BJ (cell line): ENCODE measurements at places on chromosomes 13 and 19. TPM values are rescaled to one million over a fixed set of nuclear protein-coding genes. Genes with fewer than 3 reads are reported as not detected.

Gene FUT3
- polyA plus RNA-seq: not detected in 2 replicates

DNA sequence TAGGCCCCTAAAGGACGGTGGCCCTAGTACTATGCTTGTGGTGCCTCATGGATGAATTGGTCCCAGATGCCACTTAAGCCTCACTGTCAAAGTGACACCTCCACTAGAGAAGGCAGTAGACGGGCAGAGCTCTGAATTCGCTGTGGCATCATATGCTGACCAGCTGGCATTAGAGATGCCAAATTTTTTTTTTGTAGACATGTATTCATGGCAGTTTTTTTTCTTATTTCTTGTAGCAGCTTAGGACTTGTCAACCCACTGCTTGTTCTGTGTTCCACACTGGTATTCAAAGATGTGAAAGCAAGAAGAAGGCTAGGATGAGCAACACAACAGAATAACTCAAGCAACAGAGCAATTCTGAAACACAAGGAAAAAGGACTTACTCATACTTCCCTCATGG lies 212.5 kb downstream of the DLEU7 start:
- no peak for DNase-seq

DNA sequence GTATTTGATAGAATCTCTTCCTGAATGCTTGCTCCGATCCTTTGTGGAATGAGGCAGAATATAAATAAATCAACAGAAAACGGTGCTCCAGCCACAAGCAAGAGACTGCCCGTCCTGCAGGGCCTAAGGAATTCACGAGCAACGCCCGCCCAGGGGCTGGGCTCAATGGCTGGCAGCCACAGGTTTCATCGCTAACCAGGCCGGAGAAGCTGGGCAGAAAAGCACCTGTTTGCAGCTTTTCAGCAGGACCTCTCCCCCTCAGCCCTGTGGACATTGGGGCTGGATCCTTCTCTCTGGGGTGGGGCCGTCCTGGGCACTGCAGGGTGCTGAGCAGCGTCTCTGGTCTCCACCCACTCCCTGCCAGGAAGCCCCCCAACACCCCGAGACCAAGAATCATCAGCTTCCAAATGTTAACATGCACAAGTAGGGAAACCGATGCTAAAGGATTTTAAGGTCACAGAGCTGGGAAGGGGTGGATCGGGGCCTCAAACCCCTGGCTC lies 102.5 kb downstream of the GADD45B start:
- no peak for DNase-seq

DNA sequence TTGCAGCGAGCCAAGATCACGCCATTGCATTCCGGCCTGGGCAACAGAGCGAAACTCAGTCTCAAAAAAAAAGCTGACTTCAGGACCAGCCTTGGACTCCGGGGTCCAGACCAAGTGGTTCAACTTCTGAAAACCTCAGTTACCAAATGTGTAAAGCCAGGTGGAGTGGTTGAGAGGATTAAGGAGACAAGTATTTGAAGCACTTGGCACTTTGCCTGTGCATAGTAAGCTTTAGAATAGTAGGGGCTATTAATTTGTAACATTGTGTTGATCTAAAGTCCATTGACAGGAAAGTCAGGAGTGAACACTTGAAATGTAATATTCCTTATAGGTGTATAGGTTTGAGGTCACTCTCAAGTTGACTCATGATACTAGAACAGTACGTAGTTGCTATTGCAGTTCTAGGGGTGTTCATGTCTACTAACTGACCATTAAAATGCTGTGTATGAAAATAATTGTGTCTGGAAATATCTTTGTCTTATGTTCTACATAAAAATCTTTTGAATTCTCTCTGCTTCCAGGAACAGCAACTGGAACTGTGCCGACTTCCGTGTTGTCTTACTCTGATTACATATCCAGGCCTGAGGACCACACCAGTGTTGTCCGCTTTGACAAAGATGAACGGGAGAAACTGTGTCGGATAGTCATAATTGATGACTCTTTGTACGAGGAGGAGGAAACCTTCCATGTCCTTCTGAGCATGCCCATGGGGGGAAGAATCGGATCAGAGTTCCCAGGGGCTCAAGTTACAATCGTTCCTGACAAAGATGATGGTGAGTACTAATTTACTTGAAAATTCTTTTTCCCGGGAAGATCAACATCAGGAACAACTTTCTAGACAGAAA lies 97.4 kb downstream of the FREM2 start:
- no peak for DNase-seq

Gene EDDM13
- polyA plus RNA-seq: not detected in 2 replicates

GRCh38 chr19:35076657-35077056 lies 35.1 kb downstream of the HPN start:
- no peak for DNase-seq
